ENCODE measurements at places on chromosomes 11 and 22. TPM values are rescaled to one million over a fixed set of nuclear protein-coding genes. Genes with fewer than 3 reads are reported as not detected.

DNA sequence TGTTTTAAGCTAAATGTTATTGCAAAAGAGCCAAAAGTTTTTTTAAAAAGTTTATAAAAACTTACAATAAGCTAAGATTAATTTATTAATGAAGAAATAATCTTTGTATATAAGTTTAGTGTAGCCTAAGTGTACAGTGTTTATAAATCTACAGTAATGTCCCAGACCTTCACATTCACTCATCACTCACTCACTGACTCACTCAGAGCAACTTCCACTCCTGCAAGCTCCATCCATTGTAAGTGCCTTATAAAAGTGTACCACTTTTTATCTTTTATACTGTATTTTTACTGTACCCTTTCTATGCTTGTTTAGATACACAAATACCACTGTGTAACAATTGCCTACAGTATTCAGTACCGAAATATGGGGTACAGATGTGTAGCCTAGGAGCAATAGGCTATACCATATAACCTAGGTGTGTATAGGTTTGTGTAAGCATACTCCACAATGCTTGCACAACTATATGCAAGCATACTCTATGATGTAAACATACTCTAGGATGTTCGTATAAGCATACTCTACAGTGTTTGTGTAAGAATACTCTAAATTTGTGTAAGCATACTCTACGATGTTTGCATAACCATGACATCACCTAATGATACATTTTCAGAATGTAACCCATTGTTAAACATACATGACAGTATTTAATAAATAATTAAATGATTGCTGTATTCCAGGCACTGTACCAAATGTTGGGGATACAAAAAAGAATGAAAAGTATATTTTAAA lies 953.0 kb downstream of the KCNA4 start:
- no peak for DNase-seq

Gene OR4C6
- total RNA-seq, result not detected

DNA sequence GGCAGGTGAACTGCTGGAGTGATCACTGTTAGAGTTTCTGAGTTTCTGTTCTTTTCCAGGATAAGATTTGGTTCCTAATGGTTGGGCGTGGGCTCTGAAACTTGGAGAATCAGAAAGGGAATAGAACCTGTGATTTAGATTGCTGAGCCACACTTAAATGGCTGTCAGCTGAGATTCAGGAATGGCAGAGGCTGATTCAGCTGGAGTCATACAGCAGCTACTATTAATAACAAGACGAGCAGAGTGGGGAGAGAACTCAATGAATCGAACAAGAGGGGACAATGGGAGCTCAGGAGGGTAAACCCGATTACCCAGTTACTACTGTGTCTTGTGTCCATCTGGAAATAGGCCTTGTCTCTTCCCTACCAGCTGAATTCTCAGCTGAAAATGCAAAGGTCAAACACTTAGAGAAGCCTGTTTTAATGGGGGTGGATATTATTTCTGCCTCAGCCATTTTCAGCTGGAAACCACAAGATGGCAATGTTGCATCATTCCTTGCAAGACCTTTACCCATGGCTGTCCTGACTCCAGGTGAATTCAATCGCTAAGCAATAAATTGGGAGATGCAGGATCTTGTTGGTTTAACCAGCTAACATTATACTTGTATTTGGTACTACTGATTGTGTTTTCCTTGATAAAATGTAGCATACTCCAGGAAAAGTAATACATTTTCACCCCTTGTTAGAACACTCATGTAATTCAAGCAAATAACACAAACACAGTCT lies 104.5 kb upstream of the RAG2 start:
- DNase-seq, result peak; percentile 59

DNA sequence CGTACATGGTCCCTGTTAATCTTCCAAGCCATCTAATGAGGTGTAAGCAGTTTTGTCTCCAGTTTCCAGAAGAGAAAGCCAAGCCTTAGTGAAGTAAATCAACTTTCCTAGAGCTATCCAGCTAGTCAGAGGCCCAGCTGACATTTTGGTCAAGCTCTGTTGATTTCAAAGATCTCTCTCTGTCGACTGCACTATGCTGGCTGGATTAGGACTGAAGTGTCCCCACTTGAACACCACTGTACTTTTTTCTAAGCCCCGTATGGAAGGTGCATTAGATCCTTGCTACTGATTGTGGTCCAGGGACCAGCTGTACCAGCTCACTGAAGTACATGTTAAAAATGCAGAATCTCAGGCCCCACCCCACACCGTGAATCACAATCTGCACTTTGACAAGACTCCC lies 176.5 kb upstream of the NAV2 start:
- no peak for DNase-seq

DNA sequence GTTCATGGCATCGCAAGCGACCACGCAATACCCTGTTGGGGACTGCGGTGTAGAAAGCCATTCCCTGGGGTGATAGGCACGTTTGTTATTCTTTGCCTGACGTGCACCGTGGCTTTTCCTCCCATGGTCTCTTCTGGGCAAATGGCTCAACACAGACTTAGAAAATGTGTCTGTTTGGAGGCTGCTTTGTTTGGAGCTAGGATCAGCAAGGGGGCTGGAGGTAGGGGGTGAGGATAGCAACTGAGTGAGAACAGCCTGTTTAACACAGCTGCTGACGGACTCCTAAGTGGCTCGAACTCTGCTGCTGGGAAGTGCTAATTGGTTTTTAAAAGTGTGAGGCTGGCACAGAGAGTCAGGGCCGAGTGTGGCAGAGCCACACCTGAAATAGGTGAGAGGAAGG lies 16.1 kb upstream of the CHRM4 start:
- DNase-seq, result no peak

Gene OR52H1
- total RNA-seq, result not detected

Data from NCI-H460 (cell line).